ENCODE measurements at places on chromosomes 16 and 17. TPM values are rescaled to one million over a fixed set of nuclear protein-coding genes. Genes with fewer than 3 reads are reported as not detected.

GRCh38 chr17:37259030-37259735, 116.6 kb upstream of the C17orf78 start:
- H3K4me1 ChIP-seq, result no peaks in the 10 kb centered on the region
- DNase-seq, result no peak
- H3K4me3 ChIP-seq, result no peak overlapping the region
- H3K27ac ChIP-seq, result no peak overlapping the region
- no peaks in the 10 kb centered on the region for H3K27me3 ChIP-seq
- H3K36me3 ChIP-seq, result peaks cover 45% of the 10 kb centered on the region

DNA sequence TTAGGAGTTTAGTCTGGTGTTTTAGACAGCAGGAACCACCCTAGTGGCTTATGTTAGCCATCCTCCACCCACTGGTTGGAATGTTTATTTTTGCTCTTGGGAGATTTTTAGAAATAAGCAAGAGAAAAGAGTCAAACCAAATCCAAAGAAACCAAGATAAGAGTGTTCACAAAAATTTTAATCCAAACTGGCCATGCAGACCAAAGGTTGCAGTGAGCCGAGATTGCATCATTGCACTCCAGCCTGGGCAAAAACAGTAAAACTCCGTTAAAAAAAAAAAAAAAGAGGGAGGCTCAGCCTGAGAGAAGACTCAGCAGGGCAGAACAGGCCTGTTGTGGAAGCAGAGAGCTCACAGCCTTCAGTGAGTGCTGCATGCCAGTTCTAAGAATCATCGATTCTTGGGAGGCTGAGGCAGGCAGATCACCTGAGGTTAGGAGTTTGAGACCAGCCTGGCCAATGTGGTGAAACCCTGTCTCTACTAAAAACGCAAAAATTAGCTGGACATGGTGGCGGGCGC, 12.2 kb upstream of the C16orf54 start:
- H3K27ac ChIP-seq, result peak overlapping the region; percentile 45
- H3K27me3 ChIP-seq, result no peaks in the 10 kb centered on the region
- H3K4me1 ChIP-seq, result peaks cover 14% of the 10 kb centered on the region
- no peak for DNase-seq

DNA sequence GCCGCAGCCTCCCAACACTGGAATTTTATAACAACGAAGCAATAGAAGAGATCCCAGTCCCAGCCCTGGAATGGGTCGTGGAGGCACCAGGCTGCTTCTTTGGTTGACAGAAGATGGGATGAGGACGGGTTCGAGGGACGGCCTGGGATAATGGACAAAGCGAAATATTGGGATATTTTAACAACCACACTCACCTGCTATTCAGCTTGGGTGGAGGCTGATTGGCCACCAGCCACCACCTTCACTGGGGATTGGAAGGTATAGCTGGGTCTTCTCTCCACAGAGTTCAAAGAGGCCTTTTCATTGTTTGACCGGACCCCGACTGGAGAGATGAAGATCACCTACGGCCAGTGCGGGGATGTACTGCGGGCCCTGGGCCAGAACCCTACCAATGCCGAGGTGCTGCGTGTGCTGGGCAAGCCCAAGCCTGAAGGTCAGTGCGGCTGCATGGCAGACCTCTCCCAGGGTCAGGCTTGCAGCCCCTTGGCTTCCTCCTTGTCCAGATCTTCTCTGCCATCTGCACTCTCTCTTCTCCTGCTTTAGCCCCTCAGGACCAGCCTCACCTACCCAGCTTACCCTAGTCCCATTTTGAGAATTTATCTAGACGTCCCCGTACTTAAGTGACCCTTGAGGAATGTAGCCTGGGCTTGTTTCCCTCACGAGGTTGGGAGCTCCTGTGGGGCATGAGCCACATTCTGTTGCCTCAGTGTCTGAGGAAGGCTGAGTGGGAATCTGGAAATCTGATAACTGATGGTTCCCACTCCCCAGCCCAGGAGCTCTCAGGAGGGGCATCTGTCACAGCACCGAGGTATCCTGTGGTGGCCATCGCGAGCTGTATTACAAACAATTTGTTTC, 10.7 kb downstream of the MYL4 start:
- no peak overlapping the region for H3K4me3 ChIP-seq
- no peak for DNase-seq
- no peak overlapping the region for H3K27ac ChIP-seq

DNA sequence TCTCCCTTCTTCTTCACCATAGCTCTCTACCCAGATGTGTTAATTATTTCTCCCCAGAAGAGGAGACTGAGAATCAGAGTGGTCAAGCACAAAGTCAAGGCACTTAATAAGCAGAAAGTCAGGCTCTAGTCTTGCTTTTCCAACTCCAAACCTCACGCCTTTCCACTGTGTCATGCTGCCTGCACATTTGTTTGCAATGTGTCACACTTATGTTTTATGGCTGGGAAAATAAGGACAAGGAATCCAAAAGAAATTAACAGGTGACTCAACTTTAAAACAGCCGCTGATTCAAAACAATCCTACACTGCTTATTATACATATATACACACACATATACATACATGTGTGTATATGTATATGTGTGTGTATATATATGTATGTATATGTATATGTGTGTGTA, 255.7 kb upstream of the DYNLRB2 start:
- H3K36me3 ChIP-seq, result no peaks in the 10 kb centered on the region
- peaks cover 7% of the 10 kb centered on the region for H3K27me3 ChIP-seq
- no peak for DNase-seq
- no peak overlapping the region for H3K4me3 ChIP-seq
- no peaks in the 10 kb centered on the region for H3K4me1 ChIP-seq

DNA sequence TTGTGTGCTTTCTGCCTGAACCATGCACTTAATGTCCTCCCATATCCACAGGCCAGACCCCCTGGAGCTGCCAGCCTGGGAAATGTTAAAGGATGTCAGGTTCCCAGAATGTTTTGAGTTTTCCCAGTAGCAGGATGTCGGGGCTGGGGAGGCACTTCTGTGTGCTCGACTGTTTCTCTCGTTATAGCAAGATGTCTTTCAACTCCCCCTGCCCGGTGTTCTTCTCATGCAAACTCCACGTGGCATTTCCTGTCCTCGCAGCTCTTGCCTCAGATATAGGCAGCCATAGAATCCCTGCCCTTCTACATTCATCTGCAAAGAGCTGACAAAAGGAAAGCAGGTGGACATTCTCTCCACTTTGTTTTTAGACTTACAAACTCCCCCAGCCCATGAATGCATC, 457.2 kb upstream of the CDH11 start:
- no peak overlapping the region for H3K27ac ChIP-seq
- no peak overlapping the region for H3K4me3 ChIP-seq
- H3K36me3 ChIP-seq, result no peaks in the 10 kb centered on the region

DNA sequence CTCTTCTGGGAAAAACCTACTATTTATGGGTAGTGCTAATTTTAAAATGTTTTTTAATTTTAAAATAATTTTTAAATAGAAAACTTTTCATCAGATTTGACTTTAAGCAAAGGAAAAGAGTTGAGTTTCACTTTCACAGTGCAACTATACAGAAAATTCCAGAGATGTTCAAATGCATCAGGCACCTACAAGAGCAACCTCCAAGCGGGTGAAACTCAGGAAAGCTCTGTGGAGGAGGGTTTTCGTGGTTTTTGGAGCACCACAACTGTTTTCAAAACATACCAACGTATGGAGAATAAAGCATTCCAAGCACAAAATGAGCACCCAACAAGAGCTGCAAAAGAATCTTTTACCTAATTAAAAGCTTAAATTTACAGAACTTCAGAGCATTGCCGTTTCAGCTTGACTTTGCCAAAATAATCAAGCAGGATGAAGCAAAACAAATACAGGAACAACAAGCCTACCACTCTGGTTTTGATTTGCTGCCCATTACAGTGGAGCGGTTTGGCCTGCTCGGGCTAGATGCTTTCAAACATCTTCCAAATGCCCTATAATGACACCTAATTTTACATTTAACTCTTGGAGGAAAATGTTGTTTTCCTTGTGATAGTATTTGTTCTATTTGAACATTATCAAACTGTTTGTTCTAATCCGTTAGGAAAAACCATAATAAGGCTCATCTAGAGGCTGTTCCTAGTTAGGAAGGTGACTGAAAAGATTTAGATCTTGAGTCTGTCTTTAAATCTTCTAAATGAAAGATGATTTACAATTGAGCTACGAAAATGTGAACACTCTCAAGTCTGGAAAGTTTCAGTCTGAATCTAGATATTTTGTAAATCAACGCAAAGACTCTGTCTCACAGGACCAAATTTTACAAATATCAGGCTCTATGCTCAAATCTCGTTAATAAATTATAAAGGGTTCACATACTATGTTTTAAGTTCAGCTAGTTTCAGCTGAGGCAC, 34.5 kb downstream of the NACA2 start:
- H3K4me1 ChIP-seq, result peaks cover 26% of the 10 kb centered on the region
- no peaks in the 10 kb centered on the region for H3K36me3 ChIP-seq
- peak overlapping the region; percentile 40 for H3K27ac ChIP-seq
- H3K27me3 ChIP-seq, result no peaks in the 10 kb centered on the region
- 0 out of 2 replicates have a peak overlapping the region, but pooled peaks have one; percentile 21 for H3K4me3 ChIP-seq
- DNase-seq, result peak; percentile 27

- no peak overlapping the region for H3K27ac ChIP-seq
- H3K4me1 ChIP-seq, result no peaks in the 10 kb centered on the region
- DNase-seq, result no peak
- peaks cover 12% of the 10 kb centered on the region for H3K27me3 ChIP-seq
Observed at GRCh38 chr16:30470170-30470512, 2.4 kb upstream of the ITGAL start.

The RPGRIP1L gene
- 14.0 TPM for total RNA-seq

The ALOX12B gene
- total RNA-seq, result not detected
